ENCODE measurements at places on chromosomes 7 and 10.

GRCh38 chr10:72759584-72759983, 67.6 kb downstream of the MCU start:
- DNase-seq = no peak

- DNase-seq = no peak
Observed at GRCh38 chr7:90568213-90568612, 27.9 kb upstream of the CDK14 start.

- DNase-seq = no peak
Observed at GRCh38 chr10:112601214-112602090, 154.4 kb downstream of the VTI1A start.

GRCh38 chr10:114255227-114255626, 16.2 kb downstream of the VWA2 start:
- DNase-seq = no peak

DNA sequence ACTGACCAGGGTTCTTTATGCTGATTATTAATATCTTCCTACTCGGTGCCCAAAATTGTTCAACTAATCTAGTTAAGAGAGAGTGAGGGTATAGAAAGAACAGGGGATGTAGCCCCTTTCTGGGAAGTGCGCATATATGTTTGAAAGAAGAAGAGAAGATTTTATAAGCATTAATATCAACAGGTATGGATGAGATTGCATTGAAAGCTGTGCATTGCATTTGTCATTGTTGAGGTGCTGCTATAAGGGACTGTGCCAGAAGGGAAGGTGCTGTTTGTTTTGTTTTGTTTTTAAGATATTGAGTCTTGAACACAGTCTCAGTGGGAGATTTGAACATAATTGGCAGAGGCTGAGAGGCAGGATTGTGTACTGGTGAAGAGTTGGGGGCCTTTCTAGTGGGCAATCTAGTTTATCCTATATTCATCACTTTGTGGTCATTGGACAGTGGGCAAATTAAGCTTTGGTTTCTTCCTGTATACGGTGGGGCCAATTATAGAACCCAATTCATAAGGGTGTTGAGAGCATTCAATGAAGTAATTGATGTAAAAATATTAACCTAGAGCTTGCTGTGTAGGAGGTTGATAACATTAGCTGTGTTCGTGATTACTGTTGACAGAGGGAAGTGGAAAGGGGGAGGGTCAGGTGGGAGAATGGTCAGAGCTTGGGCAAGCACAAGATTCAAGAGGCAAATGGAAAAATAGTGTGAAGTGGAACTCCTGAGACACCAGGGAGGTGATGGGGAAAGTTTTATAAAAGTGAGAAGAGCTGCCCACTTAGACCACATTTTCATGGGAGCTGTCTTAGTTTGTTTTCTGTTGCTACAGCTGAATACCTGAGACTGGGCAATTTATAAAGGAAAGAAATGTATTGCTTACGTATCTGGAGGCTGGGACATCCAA, 19.9 kb upstream of the PCGF5 start:
- DNase-seq = no peak

- peak; percentile 9 for DNase-seq
Observed at GRCh38 chr7:2870471-2870931, 26.4 kb upstream of the GNA12 start.

DNA sequence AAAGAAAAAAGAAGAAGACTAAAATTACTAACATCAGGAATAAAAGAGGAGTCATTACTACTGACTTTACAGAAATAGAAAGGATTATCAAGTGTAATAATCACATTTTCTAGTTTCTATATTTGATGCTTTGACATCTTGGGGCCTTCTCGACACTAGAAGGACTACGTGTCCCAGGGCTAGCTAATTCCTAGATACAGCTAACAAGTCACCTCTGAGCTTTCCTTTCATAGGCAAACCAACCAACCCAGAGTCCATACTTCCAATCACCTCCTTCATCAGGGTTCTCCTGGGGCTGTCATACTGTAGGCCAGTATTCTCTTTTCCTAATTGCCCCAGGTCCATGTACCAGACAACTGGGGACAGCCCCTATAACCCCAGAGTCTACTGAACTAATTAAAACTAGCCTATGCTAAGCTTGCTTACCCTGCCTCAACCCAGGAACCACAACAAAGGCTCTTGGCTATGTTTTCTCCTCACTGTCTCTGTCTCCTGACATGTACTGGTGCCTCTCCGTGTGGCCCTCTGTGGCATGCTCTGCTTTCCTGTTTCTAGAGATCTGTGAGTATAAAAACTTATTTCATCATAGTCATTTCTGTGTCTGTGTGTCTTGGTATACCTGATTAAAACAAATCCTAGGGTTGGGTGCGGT, 6.7 kb upstream of the PARP12 start:
- DNase-seq = no peak

DNA sequence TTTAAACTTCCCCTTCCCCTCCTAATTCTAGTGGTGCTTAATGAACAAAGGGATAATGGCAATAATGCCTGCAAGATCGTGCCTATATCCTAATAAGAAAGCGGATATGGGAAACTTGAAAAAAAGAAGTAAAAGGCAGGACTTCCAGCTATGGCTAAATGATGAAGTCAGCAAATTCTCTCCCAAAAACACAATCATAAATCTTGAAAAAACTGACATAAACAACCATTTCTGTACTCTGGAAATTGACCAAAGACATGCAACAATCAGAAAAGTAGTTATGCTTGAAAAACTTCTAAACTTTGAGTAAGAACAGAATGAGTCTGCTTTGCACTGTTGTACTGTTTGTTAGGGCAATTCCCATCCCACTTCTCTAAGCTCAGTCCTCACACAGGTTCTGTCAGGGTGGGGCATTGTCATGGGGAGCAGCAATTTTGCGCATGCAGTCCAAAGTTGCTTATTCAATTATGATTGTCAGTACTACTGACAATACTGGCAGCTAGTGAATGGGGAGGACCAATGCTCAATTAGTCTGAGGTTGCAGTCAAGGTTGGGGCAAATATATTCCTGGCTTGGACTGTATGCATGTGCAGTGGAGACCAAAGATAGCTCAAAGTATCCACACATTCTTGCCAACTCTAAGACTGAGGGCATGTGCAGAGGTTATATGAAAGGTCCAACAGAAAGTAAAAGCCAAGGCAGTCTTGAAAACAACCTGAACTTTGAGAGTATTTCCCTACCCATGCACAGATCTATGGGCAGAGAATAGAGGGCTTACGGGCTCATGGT, 34.1 kb upstream of the ARHGAP22 start:
- DNase-seq = no peak
